GM12864 (cell line): ENCODE measurements at places on chromosomes 2 and 18.

DNA sequence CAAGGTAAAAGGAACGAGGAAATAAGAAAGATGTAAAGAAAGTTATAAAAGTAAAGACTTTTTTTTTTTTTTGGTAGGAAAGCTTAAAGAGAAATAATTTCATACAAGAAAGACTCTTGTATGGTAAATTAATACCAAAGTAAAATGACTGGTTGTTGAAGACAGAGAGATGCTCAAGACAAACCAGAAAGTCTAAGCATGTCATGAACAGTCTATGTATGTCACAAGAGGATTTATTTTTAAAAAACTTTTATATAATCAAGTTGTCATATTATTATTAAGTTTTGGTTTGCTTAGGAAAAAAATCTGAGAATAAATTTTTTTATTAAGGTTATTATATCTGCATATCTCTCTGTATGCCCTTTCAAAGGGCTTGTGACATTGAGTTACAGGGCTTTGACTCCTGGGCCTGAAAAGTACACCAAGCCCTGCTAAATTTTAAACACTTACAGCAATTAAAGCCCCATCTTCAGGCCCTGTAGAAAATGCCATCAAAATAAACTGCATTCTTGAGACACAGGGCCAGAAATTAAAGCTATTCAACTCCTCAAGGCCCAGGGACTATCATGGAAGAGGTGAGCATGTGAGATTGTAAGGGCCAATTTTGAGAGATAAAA lies 10.9 kb upstream of the SGPP2 start:
- DNase-seq: no peak

DNA sequence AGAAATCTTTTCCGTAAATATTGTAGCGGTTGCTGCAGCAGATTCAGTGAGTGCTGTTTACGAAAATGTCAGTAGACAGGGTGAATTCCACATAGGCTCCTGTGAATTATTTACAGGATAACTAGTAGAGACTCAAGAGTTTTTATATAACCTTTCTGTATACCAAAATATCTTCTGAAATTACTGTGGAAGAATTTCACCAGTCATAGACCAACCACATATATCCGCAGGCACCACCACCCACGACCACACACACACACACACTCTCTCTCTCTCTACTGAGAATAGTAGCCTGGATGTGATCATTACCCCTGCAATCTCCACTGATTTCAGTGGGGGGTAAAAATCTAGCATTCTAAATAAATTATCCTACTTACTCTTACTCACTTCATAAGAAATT lies 341.8 kb downstream of the RBM43 start:
- DNase-seq: no peak

DNA sequence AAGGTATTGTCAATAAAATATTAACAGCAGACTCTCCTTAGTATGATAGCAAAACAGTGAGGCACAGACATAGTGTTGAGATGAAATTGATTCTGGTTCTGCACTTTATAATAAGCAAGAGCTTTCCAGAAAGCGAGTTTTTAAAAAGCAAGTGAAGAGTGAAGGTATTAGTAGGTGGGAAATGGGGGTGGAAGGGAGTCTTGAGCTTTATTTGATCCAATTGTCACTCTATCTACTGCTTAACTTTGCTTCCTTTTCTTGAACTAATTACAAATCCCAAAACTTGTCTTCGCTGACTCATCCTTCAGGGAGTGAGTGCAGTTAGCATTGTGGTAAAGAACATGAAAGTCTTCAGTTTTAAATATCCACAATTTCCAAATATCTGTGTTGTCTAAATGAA lies 120.6 kb upstream of the BOD1L2 start:
- no peak for DNase-seq

- DNase-seq: no peak
Measured at GRCh38 chr2:24818721-24819167, 25.5 kb downstream of the CENPO start.

GRCh38 chr18:72197591-72197990 lies 346.6 kb downstream of the CBLN2 start:
- DNase-seq: no peak
